ENCODE measurements at places on chromosomes 12 and 14. TPM values are rescaled to one million over a fixed set of nuclear protein-coding genes. Genes with fewer than 3 reads are reported as not detected.

The PLD4 gene
- 0.10 TPM for total RNA-seq

The CLEC4C gene
- total RNA-seq = not detected

The CRIP1 gene
- total RNA-seq = 97.1 TPM

The KRT5 gene
- not detected for total RNA-seq

The TMPRSS12 gene
- total RNA-seq = not detected

The GPR68 gene
- 5.4 TPM for total RNA-seq

The KRT6C gene
- total RNA-seq = not detected

The CHURC1 gene
- total RNA-seq = 50.7 TPM

The GPRC5D gene
- not detected for total RNA-seq

The DLK1 gene
- not detected for total RNA-seq

The EIF2S1 gene
- total RNA-seq = 245 TPM

The CLMN gene
- total RNA-seq = 0.80 TPM

The GYS2 gene
- 0.16 TPM for total RNA-seq

The LRRC9 gene
- not detected for total RNA-seq

The KRT77 gene
- not detected for total RNA-seq

The MYH6 gene
- total RNA-seq = 0.59 TPM

The PRB2 gene
- not detected for total RNA-seq

The HOXC11 gene
- total RNA-seq = not detected

The SMIM41 gene
- total RNA-seq = not detected

The DEGS2 gene
- total RNA-seq = 1.1 TPM

The PLA2G1B gene
- total RNA-seq = not detected
